PC-9 (cell line): ENCODE measurements at places on chromosomes 1 and 21. TPM values are rescaled to one million over a fixed set of nuclear protein-coding genes. Genes with fewer than 3 reads are reported as not detected.

- no peak overlapping the region for H3K4me3 ChIP-seq
- H3K36me3 ChIP-seq, result no peaks in the 10 kb centered on the region
- no peak overlapping the region for H3K27ac ChIP-seq
- no peaks in the 10 kb centered on the region for H3K27me3 ChIP-seq
- H3K4me1 ChIP-seq, result no peaks in the 10 kb centered on the region
Observed at GRCh38 chr1:49163031-49163430, 386.3 kb upstream of the BEND5 start.

Gene NID1
- not detected in 2 replicates for total RNA-seq

GRCh38 chr1:55824251-55824640 is 609.1 kb upstream of the USP24 start:
- H3K36me3 ChIP-seq, result no peaks in the 10 kb centered on the region
- H3K4me1 ChIP-seq, result peaks cover 6% of the 10 kb centered on the region
- no peak overlapping the region for H3K27ac ChIP-seq
- DNase-seq, result no peak
- no peaks in the 10 kb centered on the region for H3K27me3 ChIP-seq

Gene IL22RA1
- 4.2 and 5.0 TPM in 2 replicates for total RNA-seq

- DNase-seq, result no peak
- H3K36me3 ChIP-seq, result no peaks in the 10 kb centered on the region
- H3K4me3 ChIP-seq, result no peak overlapping the region
Observed at GRCh38 chr1:3420218-3420951, 34.1 kb upstream of the ARHGEF16 start.

GRCh38 chr1:213268221-213268620 is 217.2 kb downstream of the RPS6KC1 start:
- H3K4me3 ChIP-seq, result no peak overlapping the region
- DNase-seq, result peak; percentile 40
- no peak overlapping the region for H3K27ac ChIP-seq

DNA sequence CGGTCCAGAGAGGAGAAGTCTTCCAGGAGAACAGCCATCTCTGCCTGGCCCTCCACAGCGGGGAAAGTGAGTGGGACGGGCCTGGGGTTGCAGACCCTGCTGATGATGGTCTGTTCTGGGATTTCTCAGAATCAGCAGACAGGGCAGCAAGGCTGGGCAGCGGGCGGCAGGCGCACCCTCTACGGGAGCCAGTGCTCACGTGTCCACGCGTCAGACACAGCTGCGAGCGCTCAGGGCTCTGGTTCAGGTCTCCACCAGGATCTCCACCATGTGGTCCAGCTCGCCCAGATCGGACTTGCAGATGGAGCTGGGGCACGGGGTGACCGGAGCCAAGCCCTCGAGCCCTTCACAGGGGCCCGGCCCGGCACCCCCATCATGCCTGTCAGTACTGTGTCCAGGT is 5.5 kb downstream of the CLCA4 start:
- H3K4me3 ChIP-seq, result no peak overlapping the region
- H3K27me3 ChIP-seq, result no peaks in the 10 kb centered on the region
- H3K4me1 ChIP-seq, result no peaks in the 10 kb centered on the region
- H3K36me3 ChIP-seq, result no peaks in the 10 kb centered on the region
- no peak for DNase-seq

DNA sequence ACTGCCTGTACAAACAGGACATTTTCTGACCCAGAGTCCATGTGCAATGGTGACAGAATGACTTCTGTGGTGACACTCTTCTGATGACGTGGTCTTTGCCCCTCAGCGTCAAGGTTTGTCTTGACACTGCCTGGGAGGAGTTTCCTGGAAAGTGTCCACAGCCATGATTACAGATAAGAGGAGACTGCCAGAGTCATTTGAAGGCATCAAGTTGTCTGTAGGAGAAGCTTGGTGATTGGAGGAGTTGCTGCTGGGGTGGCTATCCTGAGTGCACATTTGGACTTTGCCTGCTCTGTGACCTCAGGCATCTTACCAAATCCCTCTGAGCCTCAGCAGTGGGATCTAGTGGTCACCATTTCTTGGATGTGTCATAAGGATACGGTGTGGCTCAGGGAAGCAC is 17.7 kb downstream of the TCHHL1 start:
- H3K4me3 ChIP-seq, result no peak overlapping the region
- H3K4me1 ChIP-seq, result no peaks in the 10 kb centered on the region
- no peaks in the 10 kb centered on the region for H3K36me3 ChIP-seq
- no peak for DNase-seq
- peaks cover under 1% of the 10 kb centered on the region; the same call in 1 of the 2 replicates for H3K27me3 ChIP-seq

DNA sequence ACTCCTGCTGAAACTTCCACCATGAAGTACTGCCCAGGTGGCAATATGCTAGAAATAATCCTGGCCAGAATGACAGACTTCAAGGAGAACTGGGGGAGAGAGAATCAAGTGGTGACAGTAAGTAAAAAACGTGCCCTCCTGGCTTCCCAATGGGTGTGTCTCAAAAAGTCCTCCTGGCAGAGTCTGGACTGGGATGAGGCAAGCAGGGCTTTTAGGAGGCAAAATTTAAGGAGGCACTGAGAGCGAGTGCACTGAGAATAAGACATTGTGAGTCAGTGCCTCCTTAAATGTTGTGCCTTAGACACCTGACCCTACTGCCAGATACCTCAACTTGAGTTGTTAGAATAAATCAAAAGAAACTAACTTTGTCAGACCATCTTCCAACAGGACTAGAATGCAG is 2.2 kb downstream of the LRRC52 start:
- H3K27me3 ChIP-seq, result peaks cover 25% of the 10 kb centered on the region
- no peak overlapping the region for H3K27ac ChIP-seq
- no peaks in the 10 kb centered on the region for H3K36me3 ChIP-seq
- DNase-seq, result no peak

DNA sequence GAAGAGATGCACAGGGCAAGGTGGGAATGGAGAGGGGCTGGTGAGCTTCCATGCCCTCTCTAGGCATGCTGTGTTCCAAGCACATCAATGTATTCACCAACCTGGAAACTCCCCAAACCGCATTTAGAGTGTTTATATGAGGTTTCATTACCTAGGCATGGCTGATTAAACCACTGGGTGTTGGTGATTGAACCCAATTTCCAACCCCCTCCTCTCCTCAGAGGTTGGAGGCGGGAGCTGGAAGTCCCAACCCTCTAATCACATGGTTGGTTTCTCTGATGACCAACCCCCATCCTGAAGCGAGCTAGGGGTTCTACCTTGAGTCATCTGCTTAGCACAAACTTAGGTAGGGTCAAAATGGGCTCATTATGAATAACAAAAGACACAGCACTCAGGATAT is 3.0 kb upstream of the PPIE start:
- H3K27ac ChIP-seq, result no peak overlapping the region
- no peak overlapping the region for H3K4me3 ChIP-seq
- H3K27me3 ChIP-seq, result peaks cover 25% of the 10 kb centered on the region; the same call in 1 of the 2 replicates
- H3K36me3 ChIP-seq, result peaks cover 1% of the 10 kb centered on the region; the same call in 1 of the 2 replicates
- H3K4me1 ChIP-seq, result peaks cover 10% of the 10 kb centered on the region

GRCh38 chr1:229128066-229128608 is 142.8 kb upstream of the RAB4A start:
- H3K4me1 ChIP-seq, result no peaks in the 10 kb centered on the region
- H3K27me3 ChIP-seq, result peaks cover 71% of the 10 kb centered on the region
- H3K27ac ChIP-seq, result no peak overlapping the region

GRCh38 chr1:168623003-168623828 is 46.8 kb downstream of the XCL1 start:
- no peaks in the 10 kb centered on the region for H3K36me3 ChIP-seq
- peak; percentile 61 for DNase-seq
- peaks cover 14% of the 10 kb centered on the region; the same call in 1 of the 2 replicates for H3K4me1 ChIP-seq
- no peaks in the 10 kb centered on the region for H3K27me3 ChIP-seq
- H3K4me3 ChIP-seq, result no peak overlapping the region
- peak overlapping the region; percentile 43 for H3K27ac ChIP-seq

GRCh38 chr1:201825245-201825644 is 3.7 kb upstream of the IPO9 start:
- peaks cover 6% of the 10 kb centered on the region; the same call in 1 of the 2 replicates for H3K36me3 ChIP-seq
- H3K4me1 ChIP-seq, result peaks cover 10% of the 10 kb centered on the region
- H3K4me3 ChIP-seq, result no peak overlapping the region
- no peak overlapping the region for H3K27ac ChIP-seq

DNA sequence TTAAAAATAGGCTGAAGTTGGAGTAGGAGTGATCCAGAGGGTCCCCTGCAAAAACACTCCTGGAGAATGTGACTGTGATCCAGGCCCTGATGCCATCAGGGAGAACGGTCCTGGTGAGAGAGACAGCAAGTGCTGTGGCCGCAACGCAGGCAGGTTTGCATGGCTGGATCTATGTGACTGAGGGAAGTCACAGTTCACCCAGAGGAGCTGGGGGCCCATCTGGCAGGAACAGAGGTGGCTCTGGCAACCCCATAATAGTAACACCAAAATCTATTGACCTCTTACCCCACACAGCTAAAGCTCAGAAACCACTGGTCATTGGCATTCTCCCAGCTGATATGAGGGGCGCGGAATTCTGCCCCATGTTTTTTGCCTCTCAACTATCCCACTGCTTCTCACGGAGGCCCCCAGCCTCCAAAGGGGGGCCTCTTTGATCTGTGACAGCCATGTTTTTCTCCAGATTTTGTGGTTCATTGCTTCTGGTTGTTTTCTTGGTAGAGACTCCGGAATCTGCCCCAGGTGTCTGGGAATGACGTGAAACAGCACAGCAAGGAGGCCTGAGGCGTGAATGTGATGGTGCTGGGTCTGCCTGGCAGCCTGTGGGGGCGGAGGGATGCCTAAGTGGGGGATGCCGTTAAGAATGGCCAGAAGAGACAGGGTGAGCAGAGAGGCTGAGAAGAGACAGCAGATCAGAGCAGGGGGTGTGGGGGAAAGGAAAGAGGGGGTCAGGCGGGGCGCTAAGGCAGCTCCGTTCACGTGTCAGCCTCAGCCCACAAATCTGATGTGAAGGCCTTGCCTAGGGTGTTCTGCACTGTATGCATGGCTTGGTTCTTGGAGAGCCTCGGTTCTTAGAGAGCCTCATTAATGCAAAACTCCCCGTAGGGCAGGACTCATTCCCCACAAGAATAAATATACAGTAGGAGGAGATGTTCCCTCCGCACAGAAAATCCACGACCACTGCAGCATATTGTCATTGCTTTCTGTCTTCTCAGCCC is 23.5 kb downstream of the CASP9 start:
- H3K4me1 ChIP-seq, result no peaks in the 10 kb centered on the region
- no peaks in the 10 kb centered on the region for H3K36me3 ChIP-seq
- H3K27me3 ChIP-seq, result no peaks in the 10 kb centered on the region
- H3K4me3 ChIP-seq, result no peak overlapping the region
- no peak for DNase-seq

GRCh38 chr1:2962541-2962940 is 58.7 kb upstream of the ACTRT2 start:
- no peak for DNase-seq
- peaks cover 75% of the 10 kb centered on the region for H3K27me3 ChIP-seq
- H3K4me1 ChIP-seq, result no peaks in the 10 kb centered on the region
- H3K27ac ChIP-seq, result no peak overlapping the region

- H3K36me3 ChIP-seq, result peaks cover 10% of the 10 kb centered on the region; the same call in 1 of the 2 replicates
- peak overlapping the region; percentile 98 for H3K27ac ChIP-seq
- peaks cover 77% of the 10 kb centered on the region for H3K4me1 ChIP-seq
- no peak overlapping the region for H3K4me3 ChIP-seq
- no peaks in the 10 kb centered on the region for H3K27me3 ChIP-seq
Observed at GRCh38 chr1:44808938-44809917, 905 bp downstream of the BTBD19 start.

DNA sequence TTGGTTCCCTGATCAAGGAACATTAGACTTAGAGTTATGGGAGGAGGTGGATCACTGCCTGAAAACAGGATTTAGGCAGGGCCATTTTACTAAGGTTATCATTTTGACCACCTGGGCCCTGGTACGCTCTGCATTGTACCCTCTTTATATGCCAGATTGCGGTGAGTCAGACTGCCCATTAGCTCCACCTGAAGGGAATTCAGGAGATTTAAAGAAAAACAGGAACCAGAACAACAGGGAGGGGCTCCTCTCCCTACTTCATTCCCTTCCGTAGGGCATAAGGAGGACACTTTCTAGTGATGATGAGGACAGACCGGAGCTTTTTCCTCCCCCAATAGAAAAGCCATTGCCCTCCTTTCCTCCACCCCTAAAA is 20.6 kb upstream of the ITLN1 start:
- H3K27me3 ChIP-seq, result peaks cover 71% of the 10 kb centered on the region
- no peak for DNase-seq
- no peaks in the 10 kb centered on the region for H3K4me1 ChIP-seq
- no peak overlapping the region for H3K4me3 ChIP-seq
- H3K36me3 ChIP-seq, result no peaks in the 10 kb centered on the region
- no peak overlapping the region for H3K27ac ChIP-seq

DNA sequence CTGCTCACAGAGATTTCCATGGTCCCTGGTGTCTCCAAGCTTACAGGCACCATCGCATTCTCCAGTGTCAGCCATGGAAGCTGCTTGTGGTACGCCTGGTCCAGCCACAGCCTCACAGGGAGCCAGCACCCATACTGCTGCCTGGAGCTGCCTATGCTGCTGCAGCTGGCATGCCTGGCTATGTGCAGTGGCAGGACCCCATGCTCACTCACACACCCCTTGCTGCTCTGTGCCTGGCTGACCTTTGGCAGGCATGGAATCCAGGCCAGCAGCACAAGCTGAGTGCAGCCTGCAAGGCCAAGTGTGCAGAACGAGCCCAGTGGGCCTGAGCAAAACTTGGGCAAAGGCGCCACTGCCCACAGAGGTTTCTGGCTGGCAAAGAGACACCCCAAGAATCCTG is 26.4 kb upstream of the DENND1B start:
- no peaks in the 10 kb centered on the region for H3K36me3 ChIP-seq
- peaks cover 4% of the 10 kb centered on the region; the same call in 1 of the 2 replicates for H3K27me3 ChIP-seq
- no peak overlapping the region for H3K27ac ChIP-seq
- DNase-seq, result no peak
- H3K4me1 ChIP-seq, result no peaks in the 10 kb centered on the region; the same call in 1 of the 2 replicates
